ENCODE measurements at places on chromosomes 16 and 17. TPM values are rescaled to one million over a fixed set of nuclear protein-coding genes. Genes with fewer than 3 reads are reported as not detected.

Gene NAGS
- 2.0 TPM for total RNA-seq

Gene KCNH6
- 0.88 TPM for total RNA-seq

Gene PRAC1
- total RNA-seq: not detected

Gene ADAD2
- total RNA-seq: 0.88 TPM

Gene SMIM36
- not detected for total RNA-seq

Gene CACNG5
- 5.1 TPM for total RNA-seq

Gene MARCHF10
- 0.99 TPM for total RNA-seq

Gene FZD2
- total RNA-seq: 1.4 TPM

Gene PPM1E
- 27.2 TPM for total RNA-seq

Gene ATF7IP2
- 13.0 TPM for total RNA-seq

Gene KRT24
- total RNA-seq: not detected

Gene KLHL10
- total RNA-seq: 1.4 TPM

Gene C17orf100
- 6.7 TPM for total RNA-seq

Gene YBX2
- total RNA-seq: 1.2 TPM

Gene TP53TG3
- not detected for total RNA-seq

Gene CD300A
- 3.3 TPM for total RNA-seq

Gene GABARAPL2
- total RNA-seq: 262 TPM

Gene CPHXL2
- not detected for total RNA-seq

Gene USH1G
- total RNA-seq: not detected

Gene NACA2
- not detected for total RNA-seq

Gene GAST
- total RNA-seq: not detected

Gene TMEM235
- total RNA-seq: 20.7 TPM

Gene ANKS3
- 45.9 TPM for total RNA-seq

Gene HSPB9
- 0.43 TPM for total RNA-seq
